HEK293T (cell line): ENCODE measurements at places on chromosomes 6 and 20.

- DNase-seq, result no peak
Observed at GRCh38 chr6:73655341-73655917, 1.6 kb upstream of the SLC17A5 start.

DNA sequence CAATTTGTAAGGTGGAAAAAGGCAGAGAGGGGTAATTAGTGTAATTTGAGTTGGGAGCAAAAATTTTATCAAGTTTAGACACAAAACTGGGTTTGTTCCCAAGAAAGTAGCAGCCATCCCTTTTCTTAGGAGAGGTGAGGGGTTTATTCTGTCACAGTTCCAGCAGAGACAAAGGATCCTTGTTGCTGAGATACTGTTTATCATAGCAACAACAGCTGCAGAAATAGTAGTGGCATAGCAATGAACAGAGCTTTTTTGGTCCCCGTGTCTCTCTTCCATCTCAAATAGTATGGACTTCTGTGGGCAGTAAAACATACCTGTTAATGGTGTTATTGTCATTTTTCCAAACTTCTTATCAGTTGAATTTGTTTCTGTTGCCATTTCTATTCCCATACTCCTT, 23.9 kb downstream of the ZKSCAN8 start:
- no peak for DNase-seq

- DNase-seq, result no peak
Observed at GRCh38 chr20:35823147-35823546, 51.3 kb downstream of the PHF20 start.

GRCh38 chr6:126983779-126984178, 134.7 kb upstream of the RSPO3 start:
- no peak for DNase-seq

- DNase-seq, result no peak
Observed at GRCh38 chr6:149230712-149231460, 86.6 kb upstream of the TAB2 start.

DNA sequence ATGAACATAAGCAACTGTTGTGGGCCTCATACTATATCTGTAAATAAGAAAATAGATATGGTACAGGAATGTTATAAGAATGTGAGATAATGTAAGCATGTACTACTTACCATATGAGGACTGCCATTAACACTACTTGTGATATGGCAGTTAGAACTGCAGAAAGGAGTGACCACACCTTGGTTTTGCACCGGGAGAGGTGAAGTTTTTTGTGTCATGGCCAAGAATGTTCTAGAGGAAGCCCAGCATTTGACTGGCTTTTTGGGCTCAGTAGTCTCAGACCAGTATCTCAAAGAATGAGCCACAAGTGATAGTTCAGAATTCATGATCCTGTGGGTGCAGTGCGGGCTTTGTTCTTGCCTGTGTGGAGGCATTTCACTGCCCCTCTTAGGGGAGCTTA, 123.5 kb downstream of the CLIC5 start:
- DNase-seq, result no peak

DNA sequence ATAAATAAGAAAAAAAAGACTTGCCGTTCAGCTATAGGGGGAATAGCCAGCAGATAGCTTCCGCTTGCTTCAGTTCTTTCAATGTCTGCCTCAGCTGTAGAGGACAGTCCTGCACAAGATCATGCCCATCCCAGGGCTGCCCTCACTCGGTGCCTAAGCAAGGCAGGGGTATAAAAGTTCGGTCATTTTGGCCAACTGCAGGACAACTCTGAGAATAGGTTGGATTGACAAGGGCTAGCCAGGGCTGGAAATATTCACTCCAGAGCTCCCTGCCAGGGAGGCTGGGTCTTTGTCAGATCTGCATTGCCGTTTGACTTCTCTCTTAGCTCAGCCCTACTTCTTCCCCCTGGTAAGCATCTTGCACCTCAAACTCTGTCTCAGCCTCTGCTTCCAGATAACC, 8.4 kb downstream of the PROCR start:
- DNase-seq, result no peak
